ENCODE measurements at places on chromosomes 4 and X.
A peak's percentile ranks its signal among the peaks of the same experiment; 100 is the strongest.

DNA sequence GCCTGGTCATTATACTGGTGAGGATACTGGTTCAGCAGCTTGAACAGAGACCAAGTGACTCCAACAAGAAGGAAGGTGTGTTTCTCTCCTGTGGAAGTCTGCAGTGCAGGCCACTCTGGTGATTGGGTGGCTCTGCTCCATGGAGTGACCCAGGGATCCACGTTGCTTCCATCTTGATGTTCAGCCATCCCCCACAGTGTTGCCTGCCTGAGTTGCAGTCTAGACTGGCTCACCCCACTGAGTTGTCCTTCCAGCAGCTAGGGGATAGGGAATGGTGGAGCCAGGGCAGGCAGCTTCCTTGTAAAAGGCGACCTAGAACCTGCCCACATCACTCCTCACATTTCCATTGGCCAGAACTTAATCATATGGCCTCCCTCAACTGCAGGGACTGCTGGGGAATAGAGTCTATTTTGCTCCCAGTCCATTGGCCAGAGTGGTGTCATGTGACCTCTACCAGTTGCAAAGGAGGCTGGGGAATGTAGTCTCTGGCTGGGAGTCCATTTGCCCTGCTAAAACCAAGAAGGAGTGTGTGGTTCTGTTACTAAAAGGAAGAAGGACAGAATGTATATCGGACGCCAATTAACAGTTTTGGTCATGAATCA, 8.0 kb downstream of the MAN2B2 start:
- no peak for DNase-seq

GRCh38 chr4:185761352-185762235, 50.4 kb downstream of the SORBS2 start:
- DNase-seq: no peak

- peak; percentile 19 for DNase-seq
Observed at GRCh38 chrX:68929332-68930150, 100.7 kb downstream of the EFNB1 start.

DNA sequence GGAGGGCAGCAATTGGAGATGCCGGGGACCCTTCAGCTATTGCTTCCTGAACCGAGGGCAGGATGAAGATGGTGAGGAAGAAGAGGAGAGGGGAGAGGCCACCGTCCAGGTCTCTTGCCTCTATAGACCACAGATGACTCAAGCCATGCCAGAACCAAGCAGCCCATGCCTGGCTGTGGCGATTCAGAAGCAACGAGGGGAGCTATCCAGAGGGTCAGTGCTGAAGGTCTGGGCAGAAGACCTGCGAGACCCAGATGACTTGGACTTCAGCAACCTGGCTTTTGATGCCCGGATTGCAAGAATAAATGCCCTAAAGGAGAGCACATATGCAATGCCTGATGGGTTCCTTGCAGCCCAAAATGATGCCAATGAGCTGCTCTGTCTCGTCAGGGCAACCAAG, 70.2 kb upstream of the PRPS2 start:
- DNase-seq: no peak

GRCh38 chrX:115409551-115409950, 120.0 kb downstream of the LUZP4 start:
- no peak for DNase-seq

GRCh38 chr4:165810726-165811125, 62.3 kb upstream of the TLL1 start:
- DNase-seq: no peak

DNA sequence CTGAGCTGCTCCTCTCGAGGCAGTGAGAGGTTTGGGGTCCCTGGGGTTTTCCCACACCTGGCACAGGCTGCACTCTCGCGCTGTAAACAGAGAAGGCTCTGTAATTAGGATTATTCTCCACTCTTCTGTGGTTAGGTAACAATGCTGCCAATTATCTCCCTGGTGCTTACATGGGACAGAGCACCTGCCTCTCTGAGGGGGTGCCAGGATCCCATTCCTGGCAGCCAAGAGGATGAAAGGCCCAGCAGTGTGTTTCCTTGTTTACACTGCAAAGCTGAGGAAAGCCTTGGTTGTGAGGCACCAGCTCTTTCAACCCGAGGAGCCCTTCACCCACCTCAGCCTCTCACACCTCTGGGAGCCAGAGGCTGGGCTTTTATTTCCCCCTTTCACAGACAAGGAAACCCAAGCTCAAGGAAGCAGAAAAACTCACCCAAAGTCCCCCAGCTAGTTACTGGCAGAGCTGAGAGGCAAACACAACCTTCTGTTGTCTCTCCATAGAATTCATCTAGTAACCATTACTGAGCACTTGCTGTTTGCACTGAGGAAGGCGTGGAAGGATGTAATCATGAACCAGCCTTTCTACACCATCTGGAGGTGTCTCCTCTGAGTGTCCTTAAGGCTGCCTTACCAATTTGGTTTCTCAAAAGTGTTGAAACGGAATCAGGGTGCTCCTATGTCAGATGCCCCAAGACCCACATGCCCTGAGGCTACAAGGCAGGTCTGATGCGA, 39.7 kb upstream of the PROM1 start:
- no peak for DNase-seq

- no peak for DNase-seq
Observed at GRCh38 chr4:94724016-94724790, 33.6 kb upstream of the BMPR1B start.

- no peak for DNase-seq
Observed at GRCh38 chr4:105140684-105141490, 5.8 kb upstream of the TET2 start.

- DNase-seq: no peak
Observed at GRCh38 chrX:134625315-134625718, 33.0 kb downstream of the PLAC1 start.

- no peak for DNase-seq
Observed at GRCh38 chrX:65601126-65601525, 66.3 kb upstream of the MSN start.

GRCh38 chrX:52424656-52425055, 55.8 kb downstream of the XAGE2 start:
- DNase-seq: no peak

- DNase-seq: no peak
Observed at GRCh38 chr4:74544655-74545361, 99.9 kb downstream of the AREG start.

GRCh38 chr4:96835991-96836390, 996.1 kb downstream of the PDHA2 start:
- no peak for DNase-seq

GRCh38 chr4:138053641-138054301, 188.4 kb downstream of the SLC7A11 start:
- DNase-seq: no peak

- DNase-seq: no peak
Observed at GRCh38 chrX:153762626-153763173, 1.3 kb upstream of the PLXNB3 start.

DNA sequence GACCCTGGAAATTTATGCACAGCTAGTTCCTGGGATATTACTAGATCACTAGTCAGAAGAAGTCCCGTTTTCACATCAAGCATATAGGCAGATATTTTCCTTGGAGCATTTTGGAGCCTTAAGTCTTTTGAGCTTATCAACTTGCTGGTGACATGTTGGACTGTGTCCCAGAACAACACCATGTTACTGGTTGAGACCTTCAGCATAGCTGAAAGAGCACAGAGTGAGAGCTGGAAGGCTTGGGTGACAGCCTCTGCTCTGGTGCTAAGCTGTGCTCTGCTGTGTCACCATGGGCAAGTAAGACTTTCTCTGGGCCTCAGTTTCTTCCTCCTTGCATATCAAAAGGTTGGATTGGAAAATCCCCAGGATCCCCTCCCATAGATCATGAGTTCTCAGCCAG, 116.6 kb upstream of the FRMPD4 start:
- no peak for DNase-seq

DNA sequence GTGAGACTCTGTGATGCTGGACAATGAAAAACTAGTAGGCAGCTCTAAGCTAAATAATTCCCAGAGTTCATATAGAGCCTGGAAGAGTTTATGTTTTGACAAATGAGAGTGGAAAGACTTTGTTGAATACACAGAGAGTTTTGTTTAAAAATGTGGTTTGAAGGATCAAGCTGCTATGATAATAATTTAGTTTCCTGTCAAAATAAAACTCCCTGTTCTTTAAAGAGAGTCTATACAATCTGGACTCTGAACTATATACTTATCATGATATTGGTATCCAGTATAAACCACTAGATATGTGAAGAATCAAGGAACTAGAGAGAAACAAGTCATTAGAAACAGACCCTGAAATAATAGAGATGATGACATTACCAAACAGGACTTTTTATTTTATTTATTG, 158.6 kb downstream of the C4orf33 start:
- no peak for DNase-seq

GRCh38 chr4:185261946-185262345, 52.5 kb downstream of the SNX25 start:
- DNase-seq: no peak

DNA sequence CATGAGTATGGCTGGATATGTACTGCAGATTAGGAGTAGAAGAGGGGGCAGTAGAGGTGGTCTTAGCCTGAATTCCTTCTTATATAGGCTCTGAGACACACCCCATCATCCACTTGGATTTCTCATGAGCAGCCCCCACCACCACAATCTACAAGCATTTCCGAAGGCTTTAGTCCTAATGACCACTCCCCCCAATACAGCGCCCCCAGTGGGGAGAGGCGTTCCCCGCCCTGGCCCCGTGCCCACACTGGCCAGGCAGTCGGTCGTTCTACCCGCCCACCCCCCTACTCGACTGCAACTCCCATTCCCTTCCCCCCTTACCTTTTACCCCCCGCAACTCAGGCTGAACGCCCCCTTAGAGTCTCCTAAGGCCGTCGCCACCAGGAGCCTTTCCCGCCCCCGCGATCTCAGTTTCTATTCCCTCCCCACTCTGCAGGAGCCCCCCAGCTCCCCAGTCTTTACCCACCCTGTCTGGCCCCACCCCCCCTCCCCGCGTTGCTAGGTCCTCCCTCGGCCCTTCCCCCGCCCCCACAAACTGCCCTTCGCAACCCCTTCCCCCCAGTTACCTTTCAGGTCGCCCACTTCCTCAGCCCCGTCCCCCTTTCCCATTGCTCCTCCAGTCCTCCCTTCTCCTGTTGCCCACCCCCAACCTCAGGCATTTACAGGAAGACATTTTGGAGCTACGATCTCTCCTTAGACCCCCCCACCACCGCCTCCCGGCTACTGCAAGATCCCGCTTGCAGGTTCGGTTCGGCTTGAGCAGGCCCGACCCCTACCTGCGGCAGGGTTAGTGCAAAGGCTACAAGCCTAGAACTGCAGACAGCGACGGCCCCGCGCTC, 468 bp downstream of the ZMYM3 start:
- DNase-seq: peak; percentile 20

GRCh38 chrX:118373538-118373937, 27.6 kb downstream of the WDR44 start:
- DNase-seq: no peak

DNA sequence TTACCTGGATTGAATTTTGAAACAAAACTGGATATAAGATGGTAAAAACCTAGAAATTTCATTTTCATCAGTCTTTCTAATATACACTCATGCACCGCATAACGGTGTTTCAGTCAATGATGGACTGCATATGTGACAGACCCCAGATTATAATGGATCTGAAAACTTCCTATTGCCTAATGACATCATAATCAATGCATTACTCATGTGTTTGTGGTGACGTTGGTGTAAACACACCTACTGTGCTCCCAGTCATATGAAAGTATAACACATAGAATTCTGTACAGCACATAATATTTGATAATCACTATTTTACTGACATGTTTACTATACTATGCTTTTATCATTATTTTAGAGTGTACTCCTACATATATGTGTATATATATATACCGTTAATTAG, 119.9 kb upstream of the AGA start:
- DNase-seq: no peak
